OCI-M1 (cell line): ENCODE measurements at places on chromosomes 11 and 22.

- DNase-seq = peak; percentile 6
Observed at GRCh38 chr11:102226702-102227490, 90.4 kb upstream of the BIRC3 start.

DNA sequence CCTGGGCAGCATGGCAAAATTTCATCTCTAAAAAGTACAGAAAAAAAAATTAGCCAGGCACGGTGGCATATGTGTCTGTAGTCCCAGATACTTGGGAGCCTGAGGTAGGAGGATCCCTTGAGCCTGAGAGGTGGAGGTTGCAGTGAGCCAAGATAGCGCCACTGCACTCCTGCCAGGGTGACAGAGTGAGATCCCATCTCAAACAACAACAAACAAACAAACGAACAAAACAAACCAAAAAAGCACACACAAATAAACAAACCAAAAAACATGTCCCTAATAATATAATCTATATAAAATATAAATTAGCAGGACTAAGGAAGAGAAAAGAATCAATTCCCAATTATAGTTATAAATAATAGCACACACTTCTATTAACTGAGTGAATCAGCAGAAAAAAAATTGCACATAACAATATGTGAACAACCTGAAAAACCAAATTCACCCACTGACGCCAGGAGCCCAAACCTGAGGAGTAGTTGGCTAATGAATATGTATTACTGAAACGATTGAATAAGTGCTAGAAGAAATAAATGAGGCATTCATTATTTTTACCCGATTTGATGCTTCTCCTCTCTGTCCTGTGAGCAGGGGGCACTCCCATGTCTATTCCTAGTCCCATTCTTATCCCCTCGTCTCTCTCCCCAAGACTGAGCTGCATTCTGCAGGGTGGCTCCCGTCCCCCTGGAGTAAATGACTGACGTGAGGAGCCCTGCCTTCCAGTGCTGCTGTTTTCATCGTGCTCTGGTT is 108.2 kb upstream of the TOP3B start:
- DNase-seq = no peak

- no peak for DNase-seq
Observed at GRCh38 chr11:76293189-76293631, 86.9 kb upstream of the WNT11 start.

DNA sequence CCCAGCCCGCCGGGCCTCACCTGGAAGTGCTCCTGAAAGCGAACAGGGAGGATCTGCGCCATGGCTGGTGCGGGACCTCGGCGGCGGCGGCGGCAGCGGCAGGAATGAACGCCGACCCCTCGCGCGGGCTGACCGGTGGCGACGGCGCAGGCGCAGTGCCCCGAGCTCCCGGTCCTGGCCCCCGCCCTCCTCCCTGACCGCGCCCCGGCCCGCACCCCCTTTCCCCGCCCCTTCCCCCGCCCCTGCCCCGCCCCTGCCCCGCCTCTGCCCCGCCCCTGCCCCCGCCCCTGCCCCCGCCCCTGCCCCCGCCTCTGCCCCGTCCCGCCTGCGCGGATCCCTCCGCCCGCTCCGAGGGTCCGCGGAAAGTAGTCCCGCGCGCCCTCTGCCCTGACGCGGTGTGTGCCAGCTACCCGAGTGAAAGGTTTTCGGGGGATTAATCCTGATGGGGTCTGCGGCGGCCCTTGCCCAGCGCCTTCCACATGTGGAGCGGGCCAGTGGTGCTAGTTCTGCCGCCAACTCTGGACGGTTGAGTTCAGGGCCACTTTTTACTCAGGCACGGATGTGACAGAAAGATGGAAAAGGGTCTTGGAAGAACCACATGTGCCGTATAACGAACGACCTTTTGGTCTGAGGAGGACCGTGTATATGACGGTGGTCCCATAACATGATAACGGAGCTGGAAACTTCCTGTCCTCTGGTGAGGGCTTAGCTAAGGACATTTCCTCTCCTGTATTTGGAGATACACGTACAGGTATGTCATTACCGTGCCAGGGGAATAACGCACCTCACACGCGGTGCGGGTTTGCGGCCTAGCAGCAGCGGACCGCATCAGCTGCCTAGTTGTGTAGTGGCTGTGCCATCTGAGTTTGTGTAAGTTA is at the start of gene CLTCL1:
TSS of gene CLTCL1 (minus strand) at position 140 of the 878 bp plus-strand sequence. CDS start at position 62, 78 bp downstream.
- peak; percentile 83 for DNase-seq

DNA sequence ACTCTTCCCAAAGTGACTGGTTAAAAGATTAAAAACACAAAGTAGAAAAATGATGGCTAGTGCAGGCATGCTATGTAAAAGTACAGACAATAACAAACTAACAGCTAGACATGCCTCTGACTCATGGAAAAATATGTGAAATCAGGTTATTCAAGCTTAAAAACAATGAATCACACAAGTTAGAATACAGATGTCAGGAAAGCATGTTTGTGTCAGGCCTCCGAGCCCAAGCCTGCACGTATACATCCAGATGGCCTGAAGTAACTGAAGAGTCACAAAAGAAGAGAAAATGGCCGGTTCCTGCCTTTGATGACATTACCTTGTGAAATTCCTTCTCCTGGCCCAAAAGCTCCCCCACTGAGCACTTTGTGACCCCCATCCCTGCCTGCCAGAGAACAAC is 110.1 kb downstream of the NOX4 start:
- DNase-seq = no peak

GRCh38 chr22:21855676-21856075 is 11.8 kb downstream of the MAPK1 start:
- no peak for DNase-seq
